ENCODE measurements at places on chromosomes 6 and 20.

DNA sequence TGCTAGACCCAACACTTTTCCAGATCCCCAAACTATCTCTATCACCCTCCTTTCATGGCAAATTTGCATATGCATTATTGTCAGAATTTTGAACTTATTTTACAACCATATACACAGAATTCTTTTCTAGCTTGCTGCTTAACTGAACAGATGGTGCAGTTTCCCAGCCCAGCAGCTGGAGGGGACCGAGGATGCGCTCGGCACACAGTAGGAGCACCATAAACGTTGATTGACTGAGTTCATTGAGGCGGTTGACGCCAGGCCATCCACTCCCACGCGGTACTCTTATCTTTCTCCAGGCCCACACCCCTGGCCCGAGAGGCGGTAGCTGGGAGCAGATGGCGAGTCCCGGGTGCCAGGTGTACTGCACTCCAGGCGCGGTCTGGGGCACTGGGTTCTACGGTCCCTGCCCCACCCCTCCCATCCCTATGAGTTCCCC lies 6.8 kb upstream of the SOX4 start:
- DNase-seq: no peak

DNA sequence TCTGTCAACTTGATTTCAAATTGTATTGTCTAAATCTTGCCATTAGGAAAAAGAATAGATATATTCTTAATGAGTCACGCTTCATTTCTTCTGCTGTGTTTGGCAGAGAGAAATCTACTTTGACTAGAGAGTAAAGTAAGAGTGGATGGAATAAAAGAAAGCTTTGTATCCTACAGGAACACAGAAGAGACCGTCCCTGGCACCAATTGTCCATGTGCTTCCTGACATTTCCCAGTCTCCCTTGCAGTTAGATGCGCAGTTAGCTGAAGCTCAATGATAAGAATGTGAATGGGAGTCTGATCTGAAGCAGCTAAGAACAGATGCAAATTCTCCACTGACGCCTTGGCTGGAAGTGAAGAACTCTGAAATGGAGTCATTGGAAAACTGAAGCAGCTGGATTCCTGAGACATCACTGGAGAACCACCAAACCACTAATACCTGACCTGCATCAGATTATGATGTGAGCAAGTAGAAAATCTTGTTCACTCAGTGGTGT lies 528.2 kb upstream of the MARCKS start:
- no peak for DNase-seq

GRCh38 chr20:23047001-23047737 lies 2.3 kb downstream of the THBD start:
- DNase-seq: no peak

DNA sequence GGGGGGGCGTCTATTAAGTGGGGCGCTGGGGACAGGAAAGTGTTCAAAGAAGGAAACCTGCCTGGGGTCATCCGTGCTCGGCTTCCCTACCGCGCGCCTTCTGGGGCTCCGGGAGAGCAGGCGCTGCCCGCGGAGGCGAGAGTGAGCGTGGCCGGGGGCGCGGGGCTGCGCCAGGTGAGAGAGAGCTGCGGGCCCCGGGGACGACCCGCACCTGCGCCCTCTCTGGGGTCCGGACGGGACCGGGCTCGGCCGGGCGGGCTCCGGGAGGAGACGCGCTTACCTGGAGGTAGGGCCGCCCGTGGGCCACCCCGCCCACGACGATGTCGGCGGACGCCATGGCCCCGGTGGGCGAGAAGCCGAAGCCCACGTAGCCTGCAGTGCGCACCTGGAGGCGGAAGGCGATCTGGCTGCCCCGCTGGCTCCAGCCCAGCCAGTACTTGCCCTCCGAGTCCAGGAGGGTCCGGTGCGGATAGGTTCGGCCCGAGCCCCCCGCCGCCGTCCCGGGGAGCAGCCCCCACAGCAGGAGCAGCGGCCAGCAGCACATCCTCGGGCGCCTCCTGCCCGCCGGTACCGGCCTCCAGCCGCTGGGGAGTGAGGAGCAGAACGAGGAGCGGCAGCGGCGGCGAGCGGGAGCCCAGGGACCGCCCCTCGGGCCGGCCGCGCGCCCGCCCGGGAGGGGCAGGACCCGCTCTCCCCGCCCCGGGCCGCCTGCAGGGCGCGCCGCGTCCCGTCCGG lies at the start of gene MOXD1:
TSS of gene MOXD1 (minus strand) at position 593 of the 735 bp plus-strand sequence. CDS start at position 544, 49 bp downstream.
- DNase-seq: peak; percentile 39

- DNase-seq: peak; percentile 32
Measured at GRCh38 chr6:118787724-118788423, 106.1 kb upstream of the ASF1A start.

- no peak for DNase-seq
Measured at GRCh38 chr6:53790886-53791285, 3.9 kb upstream of the LRRC1 start.

Measured in stromal cell of bone marrow (primary cell).